Articular chondrocyte of knee joint (primary cell): ENCODE measurements at places on chromosomes 6 and 20. TPM values are rescaled to one million over a fixed set of nuclear protein-coding genes. Genes with fewer than 3 reads are reported as not detected.

TINAG gene
- total RNA-seq: 0.13 TPM in 1 of 2 replicates, not detected in the other

EPPIN gene
- not detected in 2 replicates for total RNA-seq

ANGPT4 gene
- under 0.01 TPM in 1 of 2 replicates, not detected in the other for total RNA-seq

TP53TG5 gene
- total RNA-seq: not detected in 2 replicates

HLA-DOB gene
- 0.32 TPM in 1 of 2 replicates, not detected in the other for total RNA-seq

KHDC1L gene
- total RNA-seq: 0.26 and 0.54 TPM in 2 replicates

TFAP2A gene
- total RNA-seq: 0.11 and 0.39 TPM in 2 replicates

BEND6 gene
- total RNA-seq: 27.1 and 33.3 TPM in 2 replicates

SAYSD1 gene
- 25.6 and 32.1 TPM in 2 replicates for total RNA-seq

DTNBP1 gene
- 4.0 and 5.2 TPM in 2 replicates for total RNA-seq

GNMT gene
- total RNA-seq: 0.11 TPM in 1 of 2 replicates, not detected in the other

GTSF1L gene
- not detected in 2 replicates for total RNA-seq

AARS2 gene
- total RNA-seq: 6.3 and 7.5 TPM in 2 replicates

PNPLA1 gene
- total RNA-seq: 0.22 TPM in 1 of 2 replicates, not detected in the other

PROCR gene
- total RNA-seq: 44.2 and 60.6 TPM in 2 replicates

CUL7 gene
- total RNA-seq: 35.0 and 44.1 TPM in 2 replicates

PSORS1C2 gene
- not detected in 2 replicates for total RNA-seq

PLCG1 gene
- 32.8 and 40.2 TPM in 2 replicates for total RNA-seq

SLC32A1 gene
- not detected in 2 replicates for total RNA-seq

BPIFA1 gene
- total RNA-seq: not detected in 2 replicates

UNC93A gene
- total RNA-seq: not detected in 2 replicates

LAMA2 gene
- 30.3 and 33.5 TPM in 2 replicates for total RNA-seq

SMPDL3A gene
- total RNA-seq: 15.1 and 21.3 TPM in 2 replicates

TAGAP gene
- 0.11 TPM in 1 of 2 replicates, not detected in the other for total RNA-seq
